ENCODE measurements at places on chromosomes 6 and 20.

GRCh38 chr6:9056556-9056955, 621.2 kb upstream of the SLC35B3 start:
- no peak for DNase-seq

GRCh38 chr6:30769088-30769852, 24.9 kb upstream of the IER3 start:
- no peak for DNase-seq

GRCh38 chr6:137487869-137488149, 6.4 kb downstream of the OLIG3 start:
- DNase-seq: no peak

- no peak for DNase-seq
Measured at GRCh38 chr6:53529324-53530036, 15.4 kb downstream of the GCLC start.

DNA sequence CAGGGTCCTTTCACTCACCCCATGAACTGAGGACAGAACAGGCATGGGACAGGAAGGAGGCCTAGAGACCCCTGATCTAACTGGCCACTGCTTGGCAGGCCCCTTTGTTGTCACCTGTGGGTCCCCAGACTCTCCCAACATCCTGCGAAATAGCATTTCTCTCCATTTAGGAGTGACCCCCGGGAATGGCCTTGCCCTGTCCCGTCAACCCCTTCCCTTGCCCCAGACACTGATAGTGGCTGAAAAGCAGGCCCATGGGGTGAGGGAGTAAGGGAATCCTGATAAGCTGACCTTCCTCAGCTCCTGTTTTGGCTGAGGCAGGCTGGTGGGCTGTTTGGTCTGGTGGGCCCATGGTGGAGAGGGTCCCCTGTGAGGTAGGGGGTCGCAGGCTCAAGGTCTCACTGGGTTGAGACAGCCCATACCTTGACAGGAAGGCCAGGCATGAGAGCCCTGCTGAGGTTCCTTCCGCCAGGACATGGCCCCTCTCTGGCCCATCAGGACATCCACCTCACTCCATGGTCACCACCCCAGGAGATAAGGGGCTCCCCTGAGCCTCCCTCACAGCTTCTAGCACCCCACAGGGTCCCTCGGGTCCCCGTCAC, 139.3 kb downstream of the MRPL14 start:
- no peak for DNase-seq

DNA sequence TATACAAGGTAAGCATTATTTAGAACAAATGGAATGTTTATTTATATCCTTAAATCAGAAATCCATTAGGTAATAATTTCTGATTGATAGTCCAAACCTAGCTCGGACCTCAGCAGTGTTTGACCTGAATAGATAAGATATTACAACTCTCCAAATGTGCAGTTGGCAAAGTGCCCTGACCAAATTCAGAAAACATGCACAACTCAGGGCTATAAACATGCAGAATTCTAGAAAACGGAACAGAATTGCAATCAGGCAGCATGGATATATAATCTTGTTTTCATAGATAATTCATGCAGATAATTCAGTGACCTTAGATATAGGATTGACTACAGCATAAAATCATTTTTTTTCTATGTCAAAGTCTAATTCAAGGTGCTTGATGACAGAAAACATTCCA, 626.6 kb upstream of the CITED2 start:
- no peak for DNase-seq

GRCh38 chr20:8301655-8302054, 169.6 kb downstream of the PLCB1 start:
- DNase-seq: no peak

- no peak for DNase-seq
Measured at GRCh38 chr6:136886091-136886490, 36.0 kb upstream of the SLC35D3 start.

DNA sequence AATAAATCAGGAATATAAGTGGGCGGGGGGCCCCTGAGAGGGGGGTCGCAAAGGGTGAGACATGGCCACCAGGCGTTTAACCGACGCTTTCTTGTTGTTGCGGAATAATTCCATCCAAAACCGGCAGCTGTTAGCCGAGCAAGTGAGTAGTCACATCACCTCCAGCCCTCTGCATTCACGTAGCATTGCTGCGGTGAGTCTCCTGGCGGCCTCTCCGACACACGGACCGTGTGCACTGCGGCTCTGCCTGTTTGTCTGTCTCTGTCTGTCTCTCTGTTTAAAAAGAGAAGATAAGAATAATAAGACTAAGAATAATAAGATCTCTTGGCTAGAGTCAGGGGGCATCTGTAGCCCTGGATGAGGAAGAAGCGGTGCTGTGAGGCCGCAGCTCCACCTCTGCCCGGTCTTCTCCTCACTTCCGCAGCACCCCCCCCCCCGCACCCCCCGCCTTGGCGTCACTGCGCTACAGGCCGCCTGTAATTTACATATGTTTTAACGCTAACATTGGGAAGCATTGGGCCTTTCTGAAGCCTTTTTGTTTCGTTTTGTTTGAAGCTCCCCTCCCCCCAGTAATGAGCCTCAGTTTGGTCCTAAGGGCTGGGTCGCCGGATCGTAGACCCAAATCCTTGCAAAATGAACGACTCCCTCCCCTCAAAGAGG, 993 bp downstream of the STX16 start:
- peak; percentile 20 for DNase-seq

DNA sequence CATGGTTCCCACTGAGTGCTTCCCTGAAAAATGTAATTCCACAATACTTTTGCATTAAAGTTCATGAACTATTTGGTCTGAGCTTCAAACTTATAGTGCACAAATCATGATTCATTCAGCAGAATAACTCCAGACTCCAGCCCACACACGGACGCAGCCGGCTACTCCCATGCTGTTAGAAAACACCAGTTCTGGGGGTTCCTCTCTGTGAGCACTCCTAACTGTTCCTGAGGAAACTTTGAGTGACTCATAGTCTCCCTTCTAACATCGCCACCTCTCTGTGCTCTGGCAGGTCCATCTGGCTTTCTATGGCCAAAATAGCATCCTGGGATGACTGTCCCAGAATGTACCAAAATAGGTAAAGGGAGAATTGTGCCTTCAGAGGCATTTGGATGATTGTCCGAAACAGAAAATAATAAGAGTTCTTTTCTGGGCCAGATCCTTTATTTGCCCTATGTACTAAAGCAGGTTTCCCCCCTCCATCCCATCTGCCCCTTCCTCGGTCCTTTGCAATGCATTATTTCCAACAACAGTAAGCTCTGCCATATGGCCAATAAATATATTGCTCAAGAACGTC, 32.3 kb upstream of the LY86 start:
- no peak for DNase-seq

DNA sequence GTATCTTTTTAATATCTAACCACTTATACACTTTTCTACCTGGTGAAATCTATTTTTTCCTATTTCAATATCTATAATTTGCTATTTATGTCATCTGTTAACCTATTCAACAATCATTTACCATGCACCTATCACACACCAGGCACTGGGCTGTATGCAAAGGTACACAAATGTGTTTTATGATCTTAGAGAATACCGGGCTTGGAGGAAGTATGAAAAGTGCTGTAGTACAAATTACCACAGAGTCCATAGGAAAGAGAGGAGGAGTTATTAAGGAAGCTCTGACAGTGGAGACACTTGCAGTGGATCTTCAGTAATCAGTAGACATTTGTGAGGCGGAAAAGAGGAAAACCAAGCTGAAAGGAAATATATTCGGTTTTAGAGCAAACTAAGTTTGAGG, 96.0 kb downstream of the HIVEP2 start:
- no peak for DNase-seq

GRCh38 chr20:34517114-34517505, 888 bp downstream of the DYNLRB1 start:
- DNase-seq: no peak

DNA sequence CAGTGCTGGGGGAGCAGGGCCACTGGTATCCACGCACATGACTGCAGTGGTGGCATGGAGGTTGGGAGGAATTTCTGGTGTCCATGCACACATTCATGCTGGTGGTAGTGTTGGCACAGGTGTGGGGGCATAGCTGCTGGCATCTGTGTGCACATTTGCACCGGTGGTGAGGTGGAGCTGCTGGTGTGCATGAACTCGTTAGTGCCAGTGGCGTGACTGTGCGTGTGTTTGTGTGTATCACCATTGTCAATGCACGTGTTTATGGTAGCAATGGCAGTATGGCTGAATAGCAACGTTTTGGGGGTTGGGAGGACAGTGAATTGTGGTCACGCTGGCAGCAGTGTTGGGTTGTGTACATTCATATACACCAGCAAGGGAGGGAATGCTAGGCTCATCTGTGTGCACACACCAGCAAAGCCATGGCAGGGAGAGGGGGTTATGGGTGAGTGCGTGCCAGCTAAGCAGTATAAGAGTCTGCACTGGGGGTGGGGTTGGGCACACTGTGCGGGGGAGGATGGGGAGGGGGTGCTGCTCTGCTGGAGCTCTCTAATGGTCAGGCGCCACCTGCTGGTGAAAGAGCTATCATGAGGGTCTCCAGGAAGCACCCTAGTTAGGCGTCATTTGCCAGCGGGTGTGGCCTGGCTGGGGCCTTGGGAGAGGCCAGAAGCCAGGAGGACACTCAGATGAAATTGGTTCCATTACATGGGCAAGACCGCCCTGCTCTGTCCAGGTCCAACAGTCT, 626.1 kb upstream of the ID4 start:
- DNase-seq: no peak

- no peak for DNase-seq
Measured at GRCh38 chr6:16286151-16286522, 47.8 kb downstream of the GMPR start.

- DNase-seq: no peak
Measured at GRCh38 chr6:121848523-121849255, 413.2 kb downstream of the GJA1 start.

GRCh38 chr6:3879194-3879952, 30.2 kb downstream of the FAM50B start:
- DNase-seq: no peak

GRCh38 chr6:166630462-166630861, 3.4 kb upstream of the RPS6KA2 start:
- DNase-seq: no peak

DNA sequence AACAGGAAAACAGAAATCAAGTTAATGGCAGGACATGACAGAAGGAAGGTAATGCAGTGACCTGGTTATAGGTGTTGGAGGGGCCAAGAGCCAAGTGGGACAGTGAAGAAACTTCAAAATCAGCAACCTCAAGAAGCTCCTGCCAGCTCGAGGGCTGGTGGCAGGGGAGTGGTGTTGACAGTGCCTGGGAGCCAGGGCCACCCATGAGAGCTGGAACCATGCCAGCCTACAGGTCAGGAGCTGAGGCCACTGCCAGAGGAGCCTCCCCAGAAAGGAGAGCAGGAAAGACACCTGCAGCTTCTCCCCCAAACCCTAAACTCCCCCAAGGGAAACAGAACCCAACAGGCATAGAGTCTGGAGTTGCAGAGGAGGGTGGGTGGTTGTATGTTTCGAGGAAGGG, 262.1 kb downstream of the LRFN2 start:
- peak; percentile 14 for DNase-seq

DNA sequence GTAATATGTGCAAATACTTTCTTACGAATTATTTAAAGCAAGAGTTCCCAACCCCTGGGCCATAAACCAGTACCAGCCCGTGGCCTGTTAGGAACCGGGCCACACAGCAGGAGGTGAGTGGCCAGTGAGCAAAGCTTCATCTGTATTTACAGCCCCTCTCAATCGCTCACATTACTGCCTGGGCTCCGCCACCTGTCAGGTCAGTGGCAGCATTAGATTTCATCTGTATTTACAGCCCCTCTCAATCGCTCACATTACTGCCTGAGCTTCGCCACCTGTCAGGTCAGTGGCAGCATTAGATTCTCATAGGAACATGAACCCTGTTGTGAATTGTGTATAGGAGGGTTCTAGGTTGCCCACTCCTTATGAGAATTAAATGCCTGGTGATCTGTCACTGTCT, 142.0 kb downstream of the RNASET2 start:
- no peak for DNase-seq

GRCh38 chr6:169881398-169881797, 130.0 kb downstream of the ERMARD start:
- no peak for DNase-seq

DNA sequence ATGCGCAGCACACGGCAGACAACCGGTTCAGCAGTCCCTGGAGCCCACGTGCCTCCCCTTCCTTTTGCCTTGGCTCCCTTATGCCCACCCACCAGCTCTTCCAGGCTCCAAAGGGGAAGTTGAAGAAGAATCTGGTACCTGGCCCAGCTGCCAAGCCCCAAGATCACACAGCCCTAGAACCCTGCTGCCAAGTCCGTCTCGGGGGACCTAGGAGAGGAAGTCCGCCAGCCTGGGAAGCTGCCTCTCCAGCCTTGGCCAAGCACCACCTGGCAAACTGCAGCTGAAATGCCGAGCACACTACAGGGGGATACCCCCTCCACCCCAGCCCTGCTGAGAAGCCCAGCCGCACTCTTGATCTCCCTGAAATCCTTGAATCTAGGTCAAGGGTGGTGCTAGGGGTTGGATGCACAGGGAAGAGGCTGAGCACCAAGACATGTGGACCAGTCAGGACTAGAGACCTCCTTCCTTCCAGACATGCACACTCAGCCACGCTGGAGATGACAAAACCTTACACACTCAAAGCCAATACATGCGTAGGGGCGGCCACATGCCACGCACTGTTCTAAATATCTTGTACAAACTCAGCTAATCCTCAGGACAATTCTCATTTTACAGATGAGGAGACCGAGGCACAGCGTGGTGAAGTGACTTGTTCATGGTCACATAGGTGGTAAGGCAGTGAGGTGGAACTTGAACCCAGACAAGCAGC, 124.1 kb downstream of the PREX1 start:
- DNase-seq: no peak

- no peak for DNase-seq
Measured at GRCh38 chr6:23175391-23175790, 606.0 kb downstream of the HDGFL1 start.

DNA sequence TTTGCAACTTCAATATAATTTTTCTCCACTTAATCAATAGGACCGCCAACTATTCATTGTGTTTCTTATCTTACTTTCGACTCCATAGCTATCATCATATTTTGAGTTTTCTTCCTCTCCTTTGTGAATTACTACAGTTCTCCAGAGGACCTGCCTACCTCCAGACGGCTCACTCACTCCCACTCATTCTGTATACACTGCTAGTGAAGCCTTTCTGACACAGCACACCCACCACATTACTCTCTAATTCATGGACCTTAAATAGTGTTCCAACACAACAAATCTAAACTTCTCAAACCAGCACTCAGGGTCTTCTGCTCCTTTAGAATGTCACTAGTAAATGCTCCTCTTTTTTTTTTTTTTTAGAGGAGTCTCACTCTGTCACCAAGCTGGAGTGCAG, 23.8 kb downstream of the FKBP5 start:
- no peak for DNase-seq

DNA sequence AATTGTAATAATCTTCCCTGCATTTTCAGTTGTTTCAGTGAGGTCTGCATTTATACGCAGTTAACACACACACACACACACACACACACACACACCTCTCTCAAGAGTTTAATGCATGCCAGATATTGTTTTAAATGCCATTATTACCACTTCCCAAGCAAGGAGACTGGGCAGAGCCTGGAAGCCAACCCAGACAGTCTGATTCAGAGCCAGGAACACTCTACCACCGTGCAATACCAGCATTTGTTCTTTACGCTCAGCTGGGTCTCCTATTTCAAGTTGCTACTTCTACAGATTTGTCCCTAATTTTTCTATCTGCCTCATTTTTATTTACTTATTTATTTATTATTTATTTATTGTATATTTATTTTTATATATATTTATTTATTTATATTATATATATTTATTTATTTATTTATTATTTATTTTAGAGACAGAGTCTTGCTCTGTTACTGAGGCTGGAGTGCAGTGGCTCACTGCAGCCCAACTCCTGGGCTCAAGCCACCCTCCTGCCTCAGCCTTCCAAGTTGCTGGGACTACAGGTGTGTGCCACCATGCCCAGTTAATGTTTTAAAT, 68.4 kb downstream of the PCSK2 start:
- DNase-seq: no peak

GRCh38 chr20:2165871-2166270, 64.2 kb downstream of the STK35 start:
- DNase-seq: no peak

All from NCI-H1105 (cell line).